ENCODE measurements at places on chromosomes 1 and 21.
A peak's percentile ranks its signal among the peaks of the same experiment; 100 is the strongest.

- no peak for DNase-seq
Measured at GRCh38 chr1:241424480-241424971, 67.5 kb upstream of the RGS7 start.

DNA sequence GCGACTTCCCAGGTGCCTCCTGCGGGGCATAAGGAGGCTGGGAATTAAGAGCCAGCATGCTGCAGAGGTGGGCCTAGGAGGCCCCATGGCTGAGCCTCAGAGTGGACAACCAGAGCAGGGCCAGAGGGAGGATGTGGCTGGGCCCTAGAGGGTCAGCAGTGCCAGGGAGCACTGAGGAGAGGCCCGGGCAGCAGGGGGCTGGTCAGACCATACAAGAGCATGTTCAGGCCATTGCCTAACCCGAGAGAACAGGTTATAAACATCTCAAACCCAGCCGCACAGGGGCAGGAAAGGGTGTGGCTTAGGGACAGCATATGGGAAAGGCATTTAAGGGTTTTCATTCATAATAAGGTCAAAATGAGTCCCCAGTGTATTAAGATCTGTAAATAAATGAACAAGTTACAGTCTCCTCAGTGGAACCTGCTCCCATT lies 51.1 kb downstream of the IER5 start:
- no peak for DNase-seq

GRCh38 chr1:227362039-227362438 lies 43.7 kb upstream of the CDC42BPA start:
- DNase-seq = no peak

GRCh38 chr1:169019419-169020058 lies 87.0 kb upstream of the ATP1B1 start:
- no peak for DNase-seq

DNA sequence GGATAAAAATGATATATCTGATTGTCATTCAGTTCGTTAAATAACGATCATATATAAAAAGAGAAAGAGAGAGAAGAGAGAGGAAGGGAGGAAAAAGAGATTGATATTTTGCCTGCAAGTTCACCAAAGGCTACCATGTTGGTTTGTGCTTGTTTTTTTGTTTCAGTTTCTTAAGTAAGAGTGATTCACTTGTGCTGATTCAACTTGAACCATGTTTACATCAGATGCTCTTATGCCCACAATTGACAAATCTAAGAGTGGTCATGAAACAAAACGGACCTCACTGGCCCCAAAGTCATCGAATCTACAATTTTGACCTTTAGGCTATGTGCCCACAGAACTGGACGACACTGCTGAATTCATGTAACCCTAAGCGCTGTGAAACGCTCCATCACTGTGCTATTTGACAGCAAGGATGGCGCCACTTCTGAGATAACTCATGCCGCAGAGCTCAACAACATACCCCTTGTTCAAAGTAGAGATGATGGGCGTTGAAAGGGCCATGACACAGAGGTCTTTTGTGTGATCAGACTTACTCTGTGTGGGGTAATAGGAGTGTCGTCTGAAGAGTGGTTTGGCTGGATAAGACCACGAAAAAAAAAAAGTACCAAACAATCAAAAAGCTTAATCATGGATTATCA lies 481.4 kb downstream of the SETD4 start:
- DNase-seq = peak; percentile 38

- DNase-seq = no peak
Measured at GRCh38 chr1:59292562-59292961, 4.3 kb upstream of the FGGY start.

GRCh38 chr1:192939440-192939839 lies 119.7 kb downstream of the UCHL5 start:
- no peak for DNase-seq

DNA sequence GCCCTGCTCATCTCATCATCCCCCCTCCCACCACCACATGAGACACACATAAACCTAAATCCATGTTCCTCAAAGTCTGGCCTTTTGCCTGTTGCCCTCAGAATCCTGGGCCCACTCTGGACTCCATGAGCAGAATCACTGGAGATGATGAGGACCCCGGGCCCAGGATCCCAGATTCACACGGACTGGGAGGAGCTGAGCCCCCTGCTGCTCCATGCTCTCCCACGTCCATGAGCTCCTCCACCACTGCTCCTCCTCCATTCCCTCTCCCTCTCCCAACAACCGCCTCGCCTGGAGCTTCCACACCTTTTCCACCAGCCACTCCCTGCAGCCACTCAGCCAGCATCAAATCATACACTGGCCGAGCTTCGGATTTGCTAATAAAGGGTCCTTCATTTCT lies 47.6 kb downstream of the GLIS1 start:
- DNase-seq = no peak

DNA sequence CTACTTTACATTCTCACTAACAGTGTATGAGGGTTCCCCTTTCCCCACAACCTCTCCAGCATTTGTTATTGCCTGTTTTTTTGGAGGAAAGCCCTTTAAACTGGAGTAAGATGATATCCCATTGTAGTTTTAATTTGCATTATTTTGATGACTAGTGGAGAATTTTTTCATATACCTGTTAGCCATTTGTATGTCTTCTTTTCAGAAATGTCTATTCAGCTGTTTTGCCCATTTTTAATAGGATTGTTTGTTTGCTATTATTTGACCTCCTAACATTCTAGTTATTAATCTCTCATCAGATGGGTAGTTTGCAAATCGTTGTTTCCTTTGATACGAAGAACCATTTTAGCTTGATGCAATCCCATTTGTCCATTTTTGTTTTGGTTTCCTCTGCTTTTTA lies 165.0 kb downstream of the GLUL start:
- no peak for DNase-seq

DNA sequence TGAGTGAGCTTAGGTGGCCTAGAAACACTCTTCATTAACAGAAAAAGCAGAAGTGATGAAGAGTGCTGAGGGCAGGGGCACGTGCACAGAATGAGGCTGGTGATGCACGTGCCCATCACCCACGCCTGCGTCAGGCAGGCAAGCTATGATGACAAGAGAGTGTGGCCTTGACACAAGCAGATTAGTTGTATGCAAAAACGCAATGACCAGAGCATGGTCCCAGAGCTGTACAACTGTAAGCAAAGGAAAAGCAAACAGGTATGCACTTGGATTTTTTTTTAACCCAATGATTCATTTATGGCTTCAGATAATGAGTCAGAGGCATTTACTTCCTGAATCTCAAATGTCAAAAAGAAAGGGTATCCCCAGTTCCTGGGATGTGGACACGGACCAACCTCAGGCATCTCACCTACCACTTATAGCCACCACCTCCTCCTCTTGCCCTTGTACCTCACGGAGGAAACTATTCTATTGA lies 9.1 kb upstream of the TMEM61 start:
- DNase-seq = no peak

DNA sequence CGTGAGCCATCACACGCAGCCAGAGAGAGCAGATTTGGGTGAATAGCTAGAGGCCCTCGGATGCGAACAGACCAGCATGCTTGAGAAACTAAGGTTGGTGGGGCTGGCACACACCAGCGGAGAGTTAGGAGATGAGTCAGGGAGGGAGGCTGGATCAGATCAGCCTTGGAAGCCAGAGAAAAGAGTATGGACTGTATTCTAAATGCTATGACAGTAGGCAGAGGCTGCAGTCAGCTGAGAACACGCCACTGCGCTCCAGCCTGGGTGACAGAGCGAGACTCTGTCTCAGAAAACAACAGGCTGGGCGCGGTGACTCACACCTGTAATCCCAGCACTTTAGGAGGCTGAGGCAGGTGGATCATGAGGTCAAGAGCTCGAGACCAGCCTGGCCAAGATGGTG lies 4.0 kb upstream of the PLEKHM2 start:
- DNase-seq = peak; percentile 65

DNA sequence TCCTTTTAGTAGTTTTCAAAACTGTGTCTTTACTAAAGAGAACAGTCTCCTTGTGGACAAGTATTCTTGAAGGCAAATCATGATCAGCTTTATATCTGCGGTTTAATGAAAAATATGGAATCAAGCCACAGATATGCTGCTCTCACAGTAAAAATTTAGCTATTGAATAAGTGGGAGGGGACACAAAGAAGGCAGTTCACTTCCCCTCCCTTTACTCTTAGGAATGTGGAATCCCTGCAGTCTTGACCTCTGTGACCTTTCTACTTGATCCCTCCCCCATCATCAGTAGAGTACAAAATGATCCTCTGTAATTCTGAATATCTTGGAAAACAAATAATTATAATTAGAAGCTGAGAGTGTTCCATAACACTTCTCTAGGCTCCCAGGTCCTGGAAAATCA lies 136.7 kb upstream of the HOOK1 start:
- no peak for DNase-seq

DNA sequence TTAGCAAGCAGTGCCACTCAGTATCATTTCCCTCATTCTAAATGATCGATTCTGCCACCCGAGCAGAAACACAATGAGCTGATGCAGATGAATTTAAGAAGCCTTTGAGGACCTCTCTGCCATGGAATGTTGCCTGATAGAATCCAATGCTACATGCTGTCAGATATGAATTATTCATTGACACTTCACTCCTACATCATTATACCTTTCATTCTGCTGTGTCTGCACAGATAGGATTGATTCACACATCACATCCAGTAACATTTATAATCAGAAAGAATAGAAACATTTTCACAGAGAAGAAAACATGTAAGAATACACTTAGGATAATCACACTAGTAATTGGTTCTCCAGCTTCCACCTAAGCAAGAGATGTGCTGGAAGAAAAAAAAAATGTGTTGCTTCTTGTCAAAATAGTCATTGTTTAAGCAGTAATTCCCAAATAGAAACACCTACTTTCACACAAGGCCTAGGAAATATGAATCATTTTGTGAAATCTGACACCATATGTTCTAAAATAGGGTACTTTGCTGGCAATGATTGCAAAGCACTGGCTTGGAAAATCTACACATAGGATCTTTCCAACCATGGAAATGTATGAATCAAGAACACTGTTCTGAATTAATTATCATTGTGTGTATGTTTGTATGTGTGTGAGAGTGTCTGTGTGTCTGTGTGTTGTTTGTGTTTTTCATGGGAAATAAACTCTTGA lies 110.1 kb downstream of the GRIK1 start:
- DNase-seq = no peak

DNA sequence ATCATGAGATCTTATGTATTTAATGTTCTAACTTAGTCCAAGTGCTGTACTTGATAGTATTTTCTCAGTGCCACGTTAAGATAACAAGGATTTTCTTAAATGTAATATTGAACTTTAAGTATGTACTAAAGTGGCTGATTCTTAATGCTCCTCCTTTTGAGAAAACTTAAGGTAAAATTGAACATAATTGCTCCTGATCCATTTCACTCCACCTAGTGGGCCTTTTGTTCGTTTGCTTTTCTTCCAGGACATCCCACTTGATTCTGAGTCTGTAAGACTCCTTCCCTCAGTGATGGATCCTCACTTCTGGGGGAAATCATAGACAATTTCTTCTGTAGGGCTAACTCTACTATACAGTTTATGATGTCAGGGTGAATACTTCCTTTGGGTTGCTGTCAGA lies 173.1 kb downstream of the LMO4 start:
- no peak for DNase-seq

DNA sequence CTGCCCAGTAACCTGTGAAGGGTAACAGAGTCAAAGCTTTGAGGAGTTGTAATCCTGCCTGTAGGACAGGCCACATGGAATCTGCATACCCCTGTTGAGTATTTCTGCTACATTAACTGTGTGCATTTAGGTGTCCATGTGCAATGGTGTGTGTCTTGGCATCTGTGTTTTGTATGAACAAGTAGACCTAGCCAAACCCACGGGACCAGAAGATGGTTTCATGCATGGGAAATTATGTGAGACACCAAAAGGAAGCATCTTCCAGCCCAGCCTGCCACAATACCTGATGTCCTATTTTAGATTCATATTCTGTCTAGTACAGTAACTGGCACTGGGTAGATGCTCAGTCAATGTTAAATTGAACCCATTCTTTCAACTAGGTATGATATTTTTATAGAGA lies 70.8 kb upstream of the KCND3 start:
- no peak for DNase-seq

- DNase-seq = peak; percentile 20
Measured at GRCh38 chr1:241156231-241156965, 200.6 kb downstream of the RGS7 start.

- DNase-seq = no peak
Measured at GRCh38 chr1:209155546-209155945, 428.0 kb upstream of the CAMK1G start.

DNA sequence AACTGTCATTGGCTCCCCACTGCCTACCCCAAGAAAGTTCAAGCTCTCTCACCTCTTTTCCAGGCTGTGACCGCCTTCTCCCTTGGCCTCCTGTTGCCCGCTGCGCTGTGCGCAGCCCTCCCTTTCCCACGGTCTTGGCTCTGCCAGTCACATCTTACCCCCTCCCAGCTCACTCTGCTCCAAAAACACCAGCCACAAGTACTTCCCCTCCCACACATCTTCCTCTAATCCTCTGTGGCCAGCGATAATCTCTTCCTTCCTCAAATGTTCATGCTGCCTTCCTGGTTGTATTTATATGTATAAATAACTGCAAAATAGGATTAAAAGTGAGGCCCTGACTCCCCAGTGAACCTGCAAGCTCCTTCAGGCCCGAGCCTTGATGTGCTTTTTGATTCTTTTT lies 81.8 kb downstream of the AJAP1 start:
- DNase-seq = no peak

GRCh38 chr1:69993810-69994209 lies 211.6 kb downstream of the LRRC40 start:
- no peak for DNase-seq

GRCh38 chr1:56424744-56425493 lies 154.4 kb downstream of the PLPP3 start:
- no peak for DNase-seq

DNA sequence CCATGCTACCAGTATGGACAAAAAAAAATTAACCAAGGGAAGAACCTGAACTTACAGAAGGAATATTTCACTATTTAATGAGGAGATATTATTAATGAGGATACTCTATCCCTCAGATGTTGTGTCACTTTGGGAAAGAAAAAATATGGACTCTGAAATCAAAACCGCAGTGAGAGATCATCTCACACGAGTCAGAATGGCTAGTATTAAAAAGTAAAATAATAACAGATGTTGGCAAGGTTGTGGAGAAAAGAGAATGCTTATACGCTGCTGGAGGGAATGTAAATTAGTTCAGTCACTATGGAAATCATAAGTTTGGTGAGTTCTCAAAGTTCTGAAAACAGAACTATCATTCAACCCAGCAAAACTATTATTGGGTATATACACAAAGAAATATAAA lies 30.9 kb downstream of the TNFSF4 start:
- DNase-seq = no peak
